ENCODE measurements at places on chromosomes 7 and 10. TPM values are rescaled to one million over a fixed set of nuclear protein-coding genes. Genes with fewer than 3 reads are reported as not detected.

Gene CYP2C19
- polyA plus RNA-seq, result not detected

Gene ANKRD61
- 1.0 TPM for polyA plus RNA-seq

GRCh38 chr7:17302575-17303142 lies 4.2 kb downstream of the AHR start:
- no peak for DNase-seq

DNA sequence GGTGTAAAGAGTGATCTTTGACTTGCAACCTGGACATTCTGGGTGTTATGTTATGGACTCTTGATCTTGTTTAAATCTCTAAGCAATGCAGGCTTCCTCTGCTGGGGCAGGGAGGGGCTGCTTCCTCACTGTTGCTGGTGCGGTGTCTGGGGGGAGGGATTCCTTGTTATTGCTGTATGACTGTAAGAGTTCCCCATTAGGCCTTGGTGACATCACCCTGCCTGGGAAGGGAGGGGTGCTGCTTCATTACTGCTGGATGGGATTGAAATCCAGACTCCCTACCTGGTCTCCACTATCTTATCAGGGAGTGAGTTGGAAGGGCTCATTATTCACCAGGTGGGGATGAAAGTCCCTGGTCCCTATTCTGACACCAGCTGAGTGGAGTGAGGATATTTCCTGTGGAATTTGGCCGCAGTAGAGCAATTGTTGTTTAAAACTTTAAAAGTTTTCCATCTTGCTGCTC lies 8.8 kb downstream of the OGDH start:
- DNase-seq, result no peak

Gene SLC26A5
- 0.13 TPM for polyA plus RNA-seq

Gene ZNF248
- 17.9 TPM for polyA plus RNA-seq

DNA sequence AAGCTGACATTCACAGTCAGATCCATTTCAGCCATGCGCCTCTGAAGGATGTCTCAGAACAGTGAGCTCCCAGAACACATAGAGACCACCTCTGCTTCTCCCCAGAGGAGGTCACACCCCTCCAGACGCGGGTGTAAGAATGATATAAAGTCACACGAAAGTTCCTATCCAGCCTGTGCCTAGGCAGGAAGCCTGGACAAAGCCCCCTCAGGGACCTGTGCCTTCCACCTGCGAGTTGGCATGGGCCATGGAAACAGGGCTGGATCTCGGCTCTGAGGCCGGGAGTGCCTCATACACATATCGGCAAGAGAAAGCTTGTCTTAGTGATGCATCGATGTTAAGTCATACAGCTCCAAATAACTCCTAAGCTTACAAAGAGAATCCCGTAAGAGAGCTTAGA lies 5.0 kb downstream of the VIPR2 start:
- no peak for DNase-seq

Gene GATAD1
- polyA plus RNA-seq, result 24.9 TPM

Gene HHEX
- 7.3 TPM for polyA plus RNA-seq

GRCh38 chr7:76216381-76217082 lies 14.8 kb downstream of the SRRM3 start:
- DNase-seq, result no peak

Gene PRLHR
- polyA plus RNA-seq, result not detected

Gene CTAGE4
- not detected for polyA plus RNA-seq

Measured in forelimb muscle (tissue), 1 donor.